Activated CD4-positive, CD25-positive, alpha-beta regulatory T cell (primary cell): ENCODE measurements at places on chromosomes 1 and 21.

DNA sequence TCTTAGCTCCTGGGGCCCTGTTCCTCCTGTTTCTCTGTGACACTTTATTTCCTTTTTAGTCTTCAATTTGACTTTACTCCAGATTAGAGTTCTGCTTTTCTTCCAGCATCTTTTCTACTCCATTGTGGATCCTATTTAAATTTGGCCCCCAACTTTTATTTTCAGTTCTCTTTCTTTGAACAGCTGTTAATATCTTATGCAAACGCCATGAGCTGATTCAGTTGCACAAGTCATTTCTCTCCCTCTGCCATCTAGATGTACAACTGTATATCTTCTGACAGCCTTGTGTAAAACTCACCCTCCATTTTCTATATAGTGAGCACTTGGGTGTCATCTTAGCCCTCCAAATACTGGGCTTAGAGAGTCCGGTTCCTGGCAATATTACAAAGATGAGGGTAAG, 42.2 kb downstream of the SPATA17 start:
- DNase-seq, result no peak

- no peak for DNase-seq
Measured at GRCh38 chr1:168379104-168379860, 98.6 kb downstream of the TBX19 start.

GRCh38 chr1:226643611-226644540, 95.2 kb downstream of the ITPKB start:
- DNase-seq, result no peak

DNA sequence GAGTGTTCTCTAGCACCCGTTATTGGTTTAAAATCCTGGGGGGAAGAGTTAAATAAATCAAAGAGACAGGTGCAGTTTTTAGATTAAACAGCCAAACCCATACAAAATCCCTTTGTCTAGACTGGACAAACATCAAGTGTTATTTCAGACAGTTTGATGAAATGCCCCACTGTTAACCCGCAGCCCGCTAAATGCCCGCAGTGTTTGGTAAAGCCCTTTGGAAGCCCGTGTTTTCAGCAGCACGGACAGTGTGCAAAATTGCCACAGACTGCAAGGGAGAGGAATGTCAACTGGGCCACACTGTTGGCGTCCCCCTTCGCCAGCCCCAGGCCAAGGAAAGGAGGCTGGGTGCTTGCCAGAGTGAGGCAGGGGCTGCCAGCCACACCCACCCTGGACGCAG, 26.6 kb downstream of the AJAP1 start:
- no peak for DNase-seq

DNA sequence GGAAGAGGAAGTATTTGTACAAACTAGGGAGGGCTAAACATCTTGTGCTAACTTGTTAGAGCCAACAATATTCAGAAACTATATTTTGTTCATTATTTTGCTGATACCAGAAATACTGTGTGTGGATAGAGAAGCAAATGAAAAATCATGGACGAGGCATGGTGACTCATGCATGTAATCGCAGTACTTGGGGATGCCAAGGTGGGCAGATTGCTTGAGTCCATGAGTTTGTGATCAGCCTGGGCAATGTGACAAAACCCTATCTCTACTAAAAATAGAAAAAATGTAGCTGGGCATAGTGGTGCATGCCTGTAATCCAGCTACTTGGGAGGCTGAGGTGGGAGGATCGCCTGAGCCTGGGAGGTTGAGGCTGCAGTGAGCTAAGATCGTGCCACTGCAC, 13.4 kb downstream of the LRRC41 start:
- DNase-seq, result no peak

GRCh38 chr1:107153014-107153413, 12.2 kb downstream of the NTNG1 start:
- DNase-seq, result no peak

DNA sequence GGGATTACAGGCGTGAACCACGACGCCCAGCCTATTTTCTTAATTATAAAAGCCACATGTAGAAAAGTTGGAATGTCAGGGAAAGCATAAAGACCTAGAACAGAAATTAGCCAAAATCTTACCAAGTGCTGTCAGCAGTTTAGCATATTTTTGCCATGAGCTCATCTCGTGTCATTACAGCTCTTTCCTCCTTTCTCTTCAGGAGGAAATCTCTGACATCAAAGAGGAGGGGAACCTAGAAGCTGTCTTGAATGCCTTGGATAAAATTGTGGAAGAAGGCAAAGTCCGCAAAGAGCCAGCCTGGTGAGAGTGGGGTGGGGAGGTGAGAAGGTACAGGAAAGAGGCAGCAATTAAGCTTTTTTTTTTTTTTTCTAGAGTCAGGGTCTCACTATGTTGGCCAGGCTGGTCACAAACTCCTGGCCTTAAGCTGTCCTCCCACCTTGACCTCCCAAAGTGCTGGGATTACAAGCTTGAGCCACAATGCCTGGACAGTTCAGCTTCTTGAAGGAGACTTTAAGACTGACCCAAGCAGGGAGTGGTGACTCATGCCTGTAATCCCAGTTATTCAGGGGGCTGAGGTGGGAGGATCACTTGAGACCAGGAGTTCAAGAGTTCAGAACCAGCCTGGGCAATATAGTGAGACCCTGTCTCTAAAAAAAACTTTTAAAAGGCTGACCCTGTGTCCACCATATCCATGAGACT, 8.4 kb upstream of the BGLAP start:
- no peak for DNase-seq

- DNase-seq, result no peak
Measured at GRCh38 chr1:170668209-170669106, 4.5 kb downstream of the PRRX1 start.

DNA sequence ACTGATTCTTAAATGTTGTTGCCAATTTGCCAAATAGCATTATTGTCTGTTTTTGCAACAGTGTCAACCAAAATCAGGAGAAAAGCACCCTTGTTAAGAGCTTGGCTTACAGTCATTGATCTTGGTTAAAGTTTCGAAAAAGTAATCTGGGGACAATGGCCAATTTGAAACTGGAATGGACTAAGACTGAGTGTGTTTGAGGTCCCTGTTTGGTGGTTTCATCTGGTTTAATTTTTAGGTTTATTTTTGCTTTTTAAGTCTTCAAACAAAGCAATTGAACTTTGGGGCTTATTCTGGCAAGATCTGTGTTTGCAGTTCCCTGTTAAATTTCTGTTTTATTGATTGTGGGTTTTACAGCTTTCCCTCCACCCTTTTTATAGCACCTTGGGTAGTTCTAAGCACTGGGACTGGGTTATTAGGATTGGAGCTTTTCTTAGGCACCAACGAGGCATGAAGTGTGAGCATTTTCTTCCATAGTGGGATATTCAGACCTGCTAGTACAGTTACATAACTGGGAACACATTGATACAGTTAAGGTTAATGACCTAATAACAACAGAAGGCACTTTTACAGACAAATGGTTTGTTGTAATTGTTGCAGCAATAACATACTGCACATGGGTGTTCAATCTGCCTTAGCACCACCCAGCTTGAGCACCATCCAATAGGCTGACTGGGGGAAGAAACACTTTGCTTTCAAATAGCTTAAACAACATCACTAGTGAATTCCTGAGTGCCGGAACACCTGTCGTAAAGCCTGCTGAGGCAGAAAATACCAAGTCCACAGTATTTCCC, 40.6 kb upstream of the MAP10 start:
- DNase-seq, result no peak

- no peak for DNase-seq
Measured at GRCh38 chr1:179230251-179230650, 774 bp upstream of the ABL2 start.

DNA sequence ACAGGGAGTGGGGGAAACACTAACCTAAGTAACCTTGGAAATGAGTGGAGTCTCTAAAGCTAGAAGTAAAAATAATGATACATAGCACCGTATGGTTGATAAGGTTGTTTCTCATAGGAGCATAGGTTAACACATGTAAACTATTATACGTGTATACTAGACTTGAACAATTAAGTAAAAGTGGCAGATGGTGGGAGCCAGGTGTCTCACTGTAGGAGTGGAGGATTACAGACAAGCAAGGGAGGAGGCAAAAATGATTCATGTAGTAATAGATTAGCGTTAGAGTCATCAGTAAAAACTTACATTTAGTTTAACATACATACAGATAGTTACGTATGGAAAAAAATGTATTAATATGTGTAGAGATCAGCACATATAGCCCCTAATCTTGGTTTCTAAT, 138.4 kb upstream of the DSCAM start:
- DNase-seq, result no peak

- DNase-seq, result no peak
Measured at GRCh38 chr21:34143685-34144182, 70.4 kb downstream of the MRPS6 start.

DNA sequence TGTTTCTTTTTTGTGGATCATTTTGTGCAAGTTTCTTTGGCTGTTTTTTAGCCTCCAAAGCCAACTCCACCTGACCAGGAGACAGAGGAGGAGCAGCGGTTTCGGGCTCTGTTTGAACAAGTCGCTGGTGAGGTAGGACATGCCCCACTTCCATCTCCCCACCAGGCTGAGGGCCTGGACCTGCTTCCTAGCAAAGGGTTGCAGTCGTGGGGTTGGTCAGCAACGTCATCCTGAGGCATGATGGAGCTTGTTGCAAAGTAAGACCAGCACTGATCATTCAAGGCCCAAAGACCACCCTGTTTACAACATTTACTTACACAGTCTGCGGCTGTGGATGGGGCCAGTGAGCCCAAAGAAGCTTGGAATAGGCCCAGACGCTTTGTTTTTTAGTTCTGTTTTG, 40.3 kb downstream of the CAPN9 start:
- DNase-seq, result no peak

- DNase-seq, result no peak
Measured at GRCh38 chr1:172875892-172876291, 174.8 kb downstream of the TNFSF18 start.

DNA sequence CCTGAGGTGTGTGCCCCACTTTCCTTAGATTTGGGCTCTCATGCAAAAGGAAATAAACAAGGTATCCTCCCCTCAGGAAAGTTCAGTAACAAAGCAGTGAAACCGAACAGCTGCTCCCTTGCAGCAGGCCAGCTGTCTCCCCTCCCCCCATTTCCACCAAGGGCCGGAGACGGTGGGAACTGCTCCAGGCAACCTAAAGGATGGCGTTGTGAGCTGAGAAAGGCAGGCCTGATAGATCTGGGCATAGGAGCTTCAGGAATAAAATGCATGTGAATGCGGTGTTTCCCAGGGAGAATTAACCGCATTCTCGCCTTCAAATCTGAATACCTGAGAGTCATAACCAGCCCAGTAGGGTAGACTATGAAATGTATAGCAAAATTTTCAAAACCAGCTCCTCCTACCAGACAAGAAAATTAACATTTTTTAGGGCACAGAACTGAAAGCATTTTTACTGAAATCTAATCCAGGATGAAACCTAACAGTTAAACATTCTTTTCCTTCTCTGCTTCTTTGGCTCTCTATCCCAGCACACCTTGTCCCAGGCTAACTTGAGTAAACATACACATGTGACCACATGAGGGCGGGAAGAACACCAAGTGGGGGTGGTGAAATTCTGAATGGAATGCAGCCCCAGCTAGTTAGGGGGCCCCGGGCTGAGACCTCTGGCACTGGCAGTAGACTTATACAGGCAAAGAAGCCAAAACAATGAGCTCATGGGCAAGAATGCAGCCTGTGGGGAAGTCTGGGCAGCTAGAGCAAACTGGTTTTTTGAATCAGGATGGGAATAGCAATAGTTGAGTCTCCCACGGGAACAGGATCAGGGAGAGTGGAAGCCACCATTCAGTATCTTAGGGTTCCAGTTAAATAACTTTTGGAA, 11.5 kb downstream of the MCL1 start:
- no peak for DNase-seq

DNA sequence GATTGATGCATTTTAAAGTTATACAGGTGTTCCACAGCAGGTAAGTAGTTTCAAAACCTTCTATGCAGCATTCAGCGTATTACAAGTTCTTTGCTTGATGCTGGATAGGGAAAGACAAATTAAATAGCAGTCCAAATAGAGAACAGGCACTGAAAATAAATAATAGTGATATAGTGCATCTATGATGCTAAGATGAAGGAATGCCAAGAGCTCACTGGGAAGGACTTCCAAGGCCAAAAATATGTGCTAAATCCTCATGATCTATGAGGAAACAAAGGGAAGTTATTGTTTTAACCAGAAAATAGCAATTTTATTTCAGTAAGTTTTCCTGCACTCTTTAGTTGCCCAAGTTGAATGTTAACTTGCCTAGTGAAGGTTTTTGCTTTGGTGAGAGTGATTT, 127.8 kb upstream of the GREM2 start:
- DNase-seq, result no peak

DNA sequence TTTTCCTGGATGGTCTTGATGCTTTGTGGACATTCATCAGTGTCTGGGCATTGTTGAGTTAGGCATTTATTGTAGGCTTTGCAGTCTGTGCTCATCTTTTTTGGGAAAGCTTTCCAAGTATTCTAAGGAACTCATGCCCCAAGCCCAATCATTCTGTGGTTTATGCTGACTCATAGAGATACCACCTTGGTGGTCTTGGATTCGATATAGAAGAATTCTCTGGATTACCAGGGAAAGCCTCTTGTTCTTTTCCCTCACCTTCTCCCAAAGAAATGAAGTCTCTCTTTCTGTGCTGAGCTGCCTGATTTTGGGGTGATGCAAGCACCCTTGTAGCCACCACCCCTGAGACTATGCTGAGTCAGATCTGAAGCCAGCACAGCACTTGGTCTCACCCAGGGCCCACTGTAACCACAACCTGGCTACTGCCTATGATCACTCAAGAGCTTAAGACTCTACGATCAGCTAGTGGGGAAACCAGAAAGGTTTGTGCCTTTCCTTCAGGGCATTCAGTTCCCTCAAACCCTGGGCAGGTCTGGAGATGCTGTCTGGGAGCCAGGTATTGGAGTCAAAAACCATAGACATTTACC, 422.6 kb downstream of the NUF2 start:
- no peak for DNase-seq

- DNase-seq, result no peak
Measured at GRCh38 chr1:147603986-147604385, 62.7 kb downstream of the BCL9 start.

DNA sequence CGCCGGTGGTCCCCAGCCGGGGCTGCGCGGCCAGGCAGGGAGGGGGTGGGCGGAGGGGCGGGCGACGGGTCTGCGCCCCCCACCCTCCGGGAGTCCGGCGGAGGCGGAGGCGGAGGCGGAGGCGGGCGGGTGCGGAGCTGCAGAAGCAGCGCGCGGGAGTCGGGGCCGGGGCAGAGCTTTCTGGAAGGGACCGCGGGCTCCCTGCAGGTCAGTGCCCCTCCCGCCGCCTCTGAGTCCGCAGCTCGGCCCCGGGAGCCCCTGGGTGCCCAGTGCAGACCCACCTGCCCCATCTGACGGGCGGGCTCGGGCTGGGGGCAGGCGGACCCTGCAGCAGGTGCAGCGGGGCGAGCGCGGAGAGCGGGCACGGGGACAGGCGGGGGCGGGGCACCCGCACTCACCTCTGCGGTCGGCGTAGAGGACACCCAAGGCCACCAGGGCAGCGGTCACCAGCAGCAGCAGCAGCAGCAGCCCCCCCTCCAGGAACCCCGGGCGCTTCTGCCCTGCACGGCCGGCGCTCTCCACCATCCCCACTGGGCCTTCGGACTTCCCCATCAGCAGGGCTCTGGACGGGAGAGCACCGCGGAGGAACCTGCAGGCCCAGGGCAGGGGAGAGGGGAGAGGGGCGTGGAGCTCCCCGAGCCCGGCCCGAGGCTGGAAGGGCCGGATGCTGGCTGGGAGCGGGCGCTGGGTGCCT, 3.7 kb downstream of the MMEL1 start:
- no peak for DNase-seq

GRCh38 chr1:165886983-165887382, 59.6 kb downstream of the UCK2 start:
- no peak for DNase-seq
